ENCODE measurements at places on chromosomes 7 and 10.

DNA sequence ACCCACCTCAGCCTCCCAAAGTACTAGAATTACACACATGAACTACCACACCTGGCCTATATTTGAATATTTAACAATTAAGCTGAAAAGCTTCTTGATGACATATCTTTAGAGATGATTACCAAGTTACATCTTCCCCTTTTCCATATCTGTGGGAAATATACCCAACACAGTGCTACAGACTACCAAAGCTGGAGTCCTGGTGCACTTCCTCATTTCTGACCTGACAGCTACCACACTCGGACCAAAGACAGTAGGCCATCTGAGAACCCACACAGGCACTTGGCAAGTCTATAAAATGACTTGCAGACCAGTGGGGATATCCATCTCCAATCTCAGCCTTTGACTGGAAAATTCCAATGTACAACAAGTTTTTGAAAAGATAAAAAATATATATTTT, 270.4 kb upstream of the KLF14 start:
- no peak for DNase-seq

GRCh38 chr7:88522771-88523293, 216.1 kb upstream of the STEAP4 start:
- DNase-seq = no peak

DNA sequence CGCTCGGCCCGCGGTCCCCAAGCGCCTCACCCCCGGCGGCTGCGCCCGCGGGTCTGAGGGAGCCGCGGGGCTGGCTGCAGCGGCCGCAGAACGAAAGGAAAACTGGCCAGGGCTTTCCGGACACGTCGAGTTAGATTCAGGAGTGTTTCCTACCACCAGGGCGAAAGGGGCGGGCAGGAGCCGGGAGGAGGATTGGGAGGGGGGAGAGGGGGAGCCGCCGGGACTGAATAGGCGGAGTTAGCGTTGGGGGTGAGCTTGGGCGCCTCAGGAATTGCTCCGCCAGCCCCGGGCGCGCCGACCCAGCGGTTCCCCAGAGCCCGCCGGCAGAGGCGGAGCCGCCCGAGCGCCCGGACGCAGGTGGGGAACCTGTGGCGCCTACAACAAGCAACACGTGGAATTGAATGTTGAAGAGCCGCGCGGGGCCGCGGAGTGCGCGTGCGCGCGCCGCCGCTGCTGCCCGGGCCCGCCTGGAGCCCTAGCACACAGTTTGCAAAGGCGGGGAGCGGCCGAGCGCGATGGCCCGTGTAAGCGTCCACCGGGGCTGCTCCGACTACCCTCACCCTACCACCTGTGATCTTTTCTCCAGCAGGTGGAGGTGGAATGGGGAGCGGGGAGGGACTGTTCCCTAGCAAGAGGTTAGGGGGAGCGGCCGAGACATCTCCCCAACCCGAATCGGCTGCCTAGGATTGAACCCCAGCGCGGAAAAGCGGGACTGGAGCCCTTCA, at the start of gene CADPS2:
Gene CADPS2 (minus strand): TSS at position 104 of the 725 bp plus-strand sequence. CDS start 123 bp downstream, outside the sequence.
- peak; percentile 71 for DNase-seq

DNA sequence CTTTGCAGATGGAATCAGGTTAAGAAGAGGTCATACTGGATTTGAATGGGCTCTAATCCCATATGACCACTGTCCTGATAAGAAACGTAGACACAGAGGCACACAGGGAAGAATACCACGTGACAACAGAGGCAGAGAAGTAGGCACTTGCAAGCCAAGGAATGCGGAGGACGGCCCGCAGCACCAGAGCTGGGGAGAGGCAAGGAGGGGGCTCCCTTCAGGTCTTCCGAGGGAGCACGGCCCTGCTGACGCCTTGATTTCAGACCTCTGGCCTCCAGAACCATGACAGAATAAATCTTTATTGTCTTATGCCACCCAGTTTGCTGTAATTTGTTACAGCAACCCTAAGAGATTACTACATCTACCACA, 44.7 kb upstream of the TMEM213 start:
- DNase-seq = no peak

DNA sequence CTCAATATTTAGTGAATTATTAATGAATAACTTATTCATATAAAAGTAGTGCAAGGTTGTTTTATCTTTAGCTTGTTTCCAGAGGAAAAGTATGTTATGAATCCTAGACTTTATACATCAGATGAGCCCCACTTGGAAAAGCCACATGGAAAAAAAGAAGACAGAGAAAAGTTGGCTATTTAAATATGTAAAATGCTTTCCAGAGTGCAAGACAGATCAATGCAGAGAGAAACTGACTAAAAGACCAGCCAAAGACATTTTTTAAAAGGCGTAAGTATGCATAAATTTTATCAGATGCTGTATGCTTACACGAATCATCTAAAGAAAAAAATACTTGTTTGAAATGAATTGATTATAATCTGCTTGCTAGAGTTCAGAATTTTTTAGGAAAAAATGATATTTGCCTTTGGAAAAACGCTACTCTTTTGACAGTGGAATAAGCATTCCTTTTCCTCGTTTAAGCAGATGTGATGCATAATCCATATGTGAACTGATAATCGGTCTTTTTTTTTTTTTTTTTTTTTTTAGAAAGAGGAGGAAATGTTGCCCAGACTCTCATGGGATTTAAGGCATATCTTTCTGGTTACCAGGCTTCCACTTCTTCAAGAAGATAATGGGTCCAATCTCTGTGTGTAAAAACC, 70.7 kb downstream of the RELN start:
- no peak for DNase-seq
